ENCODE measurements at places on chromosomes 6 and 20.

- H3K27ac ChIP-seq: no peak overlapping the region
- H3K27me3 ChIP-seq: peaks cover 61% of the 10 kb centered on the region
- no peaks in the 10 kb centered on the region for H3K4me1 ChIP-seq
- no peak for DNase-seq
Observed at GRCh38 chr20:17227219-17227575, 357 bp downstream of the PCSK2 start.

- peaks cover 18% of the 10 kb centered on the region for H3K36me3 ChIP-seq
- DNase-seq: no peak
- peak overlapping the region; percentile 70 for H3K4me3 ChIP-seq
- H3K27me3 ChIP-seq: no peaks in the 10 kb centered on the region
Observed at GRCh38 chr6:41073968-41074691, 1.4 kb downstream of the NFYA start.

- peaks cover 3% of the 10 kb centered on the region for H3K27me3 ChIP-seq
- no peak for DNase-seq
- no peaks in the 10 kb centered on the region for H3K4me1 ChIP-seq
- H3K4me3 ChIP-seq: no peak overlapping the region
- H3K27ac ChIP-seq: no peak overlapping the region
- no peaks in the 10 kb centered on the region for H3K36me3 ChIP-seq
Observed at GRCh38 chr6:168029459-168030217, 32.2 kb downstream of the KIF25 start.

GRCh38 chr6:80733641-80734040, 627.2 kb downstream of the BCKDHB start:
- H3K27ac ChIP-seq: no peak overlapping the region
- no peaks in the 10 kb centered on the region for H3K4me1 ChIP-seq
- no peak overlapping the region for H3K4me3 ChIP-seq

DNA sequence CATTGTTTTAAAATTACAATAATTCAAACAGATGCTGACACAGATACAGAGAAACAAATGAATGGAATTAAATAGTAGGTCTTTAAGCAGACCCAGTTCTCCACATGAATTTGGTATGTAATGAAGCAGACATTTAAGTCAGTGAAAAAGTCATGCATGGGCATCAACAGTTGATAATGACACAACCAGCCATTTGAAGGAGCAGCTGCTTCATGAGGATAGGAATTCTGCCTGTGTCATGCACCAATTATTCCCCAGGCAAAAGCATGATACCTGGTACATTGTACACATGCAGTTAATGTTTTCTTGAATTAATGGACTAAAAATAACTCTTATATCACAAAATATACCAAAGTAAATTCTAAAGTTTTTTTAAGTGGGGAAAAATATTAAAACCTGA, 11.2 kb upstream of the HEY2 start:
- no peaks in the 10 kb centered on the region for H3K36me3 ChIP-seq
- no peak overlapping the region for H3K4me3 ChIP-seq
- no peak overlapping the region for H3K27ac ChIP-seq
- no peaks in the 10 kb centered on the region for H3K4me1 ChIP-seq
- H3K27me3 ChIP-seq: peaks cover 5% of the 10 kb centered on the region
- DNase-seq: no peak

DNA sequence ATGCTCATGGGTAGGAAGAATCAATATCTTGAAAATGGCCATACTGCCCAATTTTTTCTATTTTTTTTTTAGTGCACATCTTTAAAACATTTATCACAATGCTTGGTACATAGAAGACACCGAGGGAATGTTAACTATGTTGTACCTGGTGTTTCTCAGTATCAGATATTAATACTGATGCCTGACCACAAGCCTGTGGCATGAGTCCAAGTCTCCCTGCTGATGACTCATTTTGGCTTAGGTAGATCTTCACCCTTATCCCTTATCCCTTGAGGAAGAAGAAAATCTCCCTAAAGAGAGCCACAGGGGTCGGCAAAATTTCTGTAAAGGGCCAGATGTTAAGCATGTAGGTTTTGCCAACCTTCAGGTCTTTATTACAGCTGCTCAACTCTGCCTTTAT, 14.5 kb downstream of the CD109 start:
- no peak for DNase-seq
- H3K4me3 ChIP-seq: no peak overlapping the region
- H3K27ac ChIP-seq: no peak overlapping the region
- no peaks in the 10 kb centered on the region for H3K27me3 ChIP-seq
- H3K36me3 ChIP-seq: no peaks in the 10 kb centered on the region

- H3K27me3 ChIP-seq: no peaks in the 10 kb centered on the region
- no peak overlapping the region for H3K27ac ChIP-seq
- peaks cover 11% of the 10 kb centered on the region for H3K4me1 ChIP-seq
- DNase-seq: no peak
Observed at GRCh38 chr6:85576476-85576875, 17.2 kb downstream of the SNX14 start.

GRCh38 chr6:130943738-130944137, 116.5 kb downstream of the SMLR1 start:
- DNase-seq: no peak
- no peaks in the 10 kb centered on the region for H3K4me1 ChIP-seq
- H3K36me3 ChIP-seq: no peaks in the 10 kb centered on the region
- H3K4me3 ChIP-seq: no peak overlapping the region
- H3K27me3 ChIP-seq: no peaks in the 10 kb centered on the region
